ENCODE measurements at places on chromosomes 4 and X.

GRCh38 chr4:177118596-177118995, 191.1 kb upstream of the NEIL3 start:
- H3K4me3 ChIP-seq, result no peak overlapping the region
- H3K4me1 ChIP-seq, result no peaks in the 10 kb centered on the region
- no peak for DNase-seq
- no peaks in the 10 kb centered on the region for H3K36me3 ChIP-seq
- no peaks in the 10 kb centered on the region for H3K27me3 ChIP-seq
- H3K27ac ChIP-seq, result no peak overlapping the region

GRCh38 chrX:47623540-47624027, 3.9 kb upstream of the SYN1 start:
- H3K27me3 ChIP-seq, result no peaks in the 10 kb centered on the region
- no peak overlapping the region for H3K4me3 ChIP-seq
- peaks cover 7% of the 10 kb centered on the region for H3K4me1 ChIP-seq
- no peaks in the 10 kb centered on the region for H3K36me3 ChIP-seq

DNA sequence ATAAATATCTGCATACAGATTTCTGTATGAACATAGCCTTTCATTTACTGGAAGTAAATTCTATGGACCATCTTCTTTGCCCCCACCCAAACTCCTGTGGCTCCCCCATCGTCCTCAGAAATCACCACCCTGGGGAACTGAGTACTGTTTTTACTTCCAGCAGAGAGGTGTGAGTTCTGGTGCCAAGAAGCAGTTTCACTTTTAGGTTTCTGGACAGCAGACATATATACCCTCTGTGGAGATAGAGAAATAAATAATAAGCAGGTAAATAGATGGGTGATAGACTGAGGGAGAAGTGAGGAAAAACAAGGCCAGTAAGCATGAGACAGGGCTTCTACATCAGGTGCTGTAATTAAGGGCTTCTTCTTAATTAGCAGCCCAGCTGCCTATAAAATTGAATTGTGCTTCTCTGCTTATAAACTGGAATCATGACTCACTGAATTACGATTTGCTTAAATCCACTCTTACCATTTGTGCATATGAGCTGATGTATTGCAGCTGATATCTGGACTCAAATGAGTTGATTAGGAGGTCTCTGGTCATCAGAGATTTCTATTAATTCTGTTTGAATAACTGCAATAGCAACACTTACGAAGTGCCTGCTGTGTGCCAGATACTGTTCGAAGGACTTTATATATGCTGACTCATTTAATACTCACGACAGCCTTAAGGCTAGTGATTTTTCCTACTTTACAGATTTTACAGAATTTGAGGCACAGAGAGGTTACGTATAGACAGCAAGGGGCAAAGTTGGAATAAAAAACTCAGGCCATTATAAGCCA, 60.8 kb upstream of the DHX15 start:
- H3K4me1 ChIP-seq, result no peaks in the 10 kb centered on the region
- no peaks in the 10 kb centered on the region for H3K27me3 ChIP-seq
- H3K4me3 ChIP-seq, result no peak overlapping the region
- no peak overlapping the region for H3K27ac ChIP-seq
- no peak for DNase-seq
- no peaks in the 10 kb centered on the region for H3K36me3 ChIP-seq

DNA sequence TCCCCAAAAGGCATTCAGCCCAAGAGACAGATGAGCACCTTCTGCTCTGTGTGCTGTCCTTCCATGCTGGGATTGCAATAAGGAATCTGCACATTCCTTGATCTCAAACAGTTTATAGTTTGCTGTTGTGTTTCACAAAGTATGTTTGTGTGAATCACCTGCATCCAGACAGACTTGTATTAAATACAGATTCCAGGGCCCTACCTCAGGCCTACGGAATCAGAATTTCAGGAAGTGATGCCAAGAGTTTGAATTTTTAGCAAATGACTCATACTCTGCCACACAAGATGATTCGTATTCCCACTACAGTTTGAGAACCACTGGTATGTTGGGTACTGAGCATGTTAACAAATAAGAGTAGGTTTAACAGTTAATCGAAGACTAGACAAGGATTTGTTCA, 7.0 kb downstream of the VAMP7 start:
- no peaks in the 10 kb centered on the region for H3K27me3 ChIP-seq
- H3K36me3 ChIP-seq, result peaks cover 5% of the 10 kb centered on the region
- no peak for DNase-seq
- no peak overlapping the region for H3K4me3 ChIP-seq
- no peak overlapping the region for H3K27ac ChIP-seq

DNA sequence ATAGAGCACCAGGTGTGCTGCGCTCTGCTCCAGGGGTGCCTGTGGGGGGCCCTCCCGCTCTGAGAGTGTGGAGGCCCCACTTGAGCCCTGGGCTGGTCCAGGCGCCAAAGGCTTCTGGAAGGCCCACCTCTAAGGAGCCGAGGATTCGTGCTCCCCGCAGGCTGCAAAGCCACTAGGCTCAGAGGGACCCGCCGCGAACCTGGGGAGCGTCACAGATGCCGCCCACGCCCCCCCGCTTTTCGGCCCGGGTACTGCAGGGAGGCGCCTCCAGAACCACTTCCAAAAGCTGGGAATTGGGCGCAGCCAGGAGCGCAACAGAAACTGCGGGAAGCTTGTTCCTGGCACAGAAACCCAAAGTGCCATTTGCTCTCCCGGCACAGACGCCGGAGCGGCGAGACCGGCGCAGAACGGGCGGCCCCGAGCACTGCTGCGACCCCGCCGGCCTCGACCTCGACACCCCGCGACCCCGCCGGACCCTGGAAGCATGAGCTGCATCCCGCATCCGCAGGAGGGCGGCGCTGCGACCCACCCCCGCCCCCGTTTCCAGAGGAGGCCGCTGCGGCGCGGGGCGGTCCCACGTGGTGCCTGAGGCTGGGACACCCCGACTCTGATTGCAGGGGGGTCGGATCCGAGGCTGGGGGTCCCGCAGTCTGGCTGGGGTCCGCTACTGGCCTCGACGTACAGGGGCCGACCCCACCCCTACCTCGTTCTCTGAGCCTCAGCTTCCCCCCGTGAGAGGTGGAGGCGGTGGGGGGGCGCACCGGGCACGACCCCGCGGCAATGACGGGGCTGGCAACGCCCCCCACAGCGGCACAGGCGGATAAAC, 30.8 kb downstream of the CPLX1 start:
- H3K4me3 ChIP-seq, result no peak overlapping the region
- H3K36me3 ChIP-seq, result no peaks in the 10 kb centered on the region
- H3K27me3 ChIP-seq, result peaks cover 14% of the 10 kb centered on the region

GRCh38 chr4:158813113-158813512, 44.3 kb downstream of the FNIP2 start:
- H3K4me3 ChIP-seq, result no peak overlapping the region
- H3K27ac ChIP-seq, result no peak overlapping the region
- no peak for DNase-seq
- H3K36me3 ChIP-seq, result no peaks in the 10 kb centered on the region
- H3K4me1 ChIP-seq, result peaks cover 33% of the 10 kb centered on the region

All from CD4-positive, alpha-beta memory T cell (primary cell).